ENCODE measurements at places on chromosomes 1 and 21.
A peak's percentile ranks its signal among the peaks of the same experiment; 100 is the strongest.

DNA sequence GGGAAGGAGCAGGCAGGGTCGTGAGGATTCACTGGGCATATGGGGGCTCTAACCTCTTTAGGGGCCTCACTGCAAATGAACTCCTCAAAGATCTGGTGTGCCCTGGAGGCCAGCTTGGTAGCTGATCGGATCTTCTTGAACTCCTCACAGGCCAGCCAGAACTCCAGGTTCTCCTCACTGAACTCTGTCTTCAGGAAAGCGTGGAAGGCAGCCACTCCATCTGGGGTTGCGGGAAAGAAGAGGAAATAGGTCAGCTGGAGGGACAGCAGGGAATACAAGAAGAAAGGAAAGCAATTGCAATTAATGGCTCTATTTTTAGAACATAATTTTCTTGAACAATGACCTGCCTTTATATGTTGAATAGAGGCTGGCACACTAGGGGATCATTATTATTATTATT is 2.3 kb downstream of the RGS16 start:
- DNase-seq, result no peak

- no peak for DNase-seq
These were observed 9.4 kb upstream of the JAK1 start for GRCh38 chr1:64975740-64976139.

- no peak for DNase-seq
These were observed 5.7 kb downstream of the MRTO4 start for GRCh38 chr1:19257178-19257914.

- DNase-seq, result no peak
These were observed 20.4 kb downstream of the TINAGL1 start for GRCh38 chr1:31596737-31597097.

DNA sequence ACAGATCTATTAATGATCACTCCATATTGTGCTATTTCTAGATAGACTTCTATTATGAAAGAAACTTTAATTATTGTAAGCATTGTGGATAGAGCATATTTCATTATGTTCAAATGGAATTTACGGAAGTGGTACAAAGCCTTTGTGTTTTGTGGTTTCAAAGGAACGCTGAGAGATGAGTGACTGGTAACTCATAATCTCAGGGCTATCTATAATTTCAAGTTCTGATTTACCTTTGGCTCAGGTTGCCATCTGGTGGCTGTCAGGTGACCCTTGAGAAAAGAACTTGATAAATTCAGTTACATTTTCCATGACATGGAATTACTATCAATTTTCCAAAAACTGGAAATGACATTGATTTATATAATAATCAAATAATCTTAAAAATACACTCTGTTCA is 12.2 kb downstream of the NTNG1 start:
- DNase-seq, result no peak

- DNase-seq, result no peak
These were observed 11.4 kb downstream of the TIE1 start for GRCh38 chr1:43312212-43312623.

DNA sequence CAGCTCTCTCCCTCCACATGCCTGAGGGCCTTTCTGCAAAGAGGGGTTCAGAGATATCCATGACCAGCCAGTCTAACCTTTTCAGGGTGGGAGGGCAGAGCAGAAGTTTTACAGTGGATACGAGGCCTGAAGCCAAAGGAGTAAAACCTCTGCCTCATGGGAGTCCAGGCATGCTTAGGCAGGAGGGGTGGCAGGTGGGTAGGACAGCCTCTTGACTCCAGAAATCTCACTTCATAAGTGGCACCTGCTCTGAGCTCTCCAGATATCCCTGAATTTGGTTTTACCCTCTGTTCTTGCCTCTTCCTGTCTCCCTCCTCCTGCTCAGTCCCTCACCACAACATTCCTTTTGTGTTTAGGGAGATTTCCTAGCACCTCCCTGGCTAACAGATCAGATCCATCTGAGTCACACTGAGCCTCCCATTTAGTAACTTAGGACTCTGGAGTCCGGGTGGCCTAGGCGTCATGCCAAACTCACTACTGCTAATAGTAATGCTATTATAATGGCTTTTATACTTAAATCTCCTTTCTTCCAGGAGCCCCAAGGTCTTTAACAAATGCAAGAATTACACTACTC is 201.0 kb downstream of the HS2ST1 start:
- DNase-seq, result no peak

DNA sequence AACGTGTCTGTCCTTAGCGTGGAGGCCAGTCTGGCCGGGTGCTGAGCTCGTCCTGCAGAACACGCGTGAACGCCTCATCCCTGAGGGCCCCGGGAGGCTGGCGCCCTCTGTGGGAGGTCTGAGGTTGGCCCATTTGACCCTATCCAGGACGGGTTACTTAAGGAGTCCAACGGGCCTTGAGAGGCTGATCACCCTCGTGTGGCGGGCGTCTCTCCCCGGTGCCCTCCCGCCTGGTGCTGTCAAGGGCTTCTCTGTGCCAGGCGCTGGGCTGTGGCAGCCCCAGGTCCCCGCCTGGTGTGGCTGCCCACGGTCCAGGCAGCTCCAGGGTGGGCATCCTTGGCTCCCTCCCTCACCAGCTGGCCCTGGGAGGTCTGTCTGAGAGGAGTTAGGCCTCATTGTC is 9.7 kb downstream of the SKI start:
- no peak for DNase-seq

DNA sequence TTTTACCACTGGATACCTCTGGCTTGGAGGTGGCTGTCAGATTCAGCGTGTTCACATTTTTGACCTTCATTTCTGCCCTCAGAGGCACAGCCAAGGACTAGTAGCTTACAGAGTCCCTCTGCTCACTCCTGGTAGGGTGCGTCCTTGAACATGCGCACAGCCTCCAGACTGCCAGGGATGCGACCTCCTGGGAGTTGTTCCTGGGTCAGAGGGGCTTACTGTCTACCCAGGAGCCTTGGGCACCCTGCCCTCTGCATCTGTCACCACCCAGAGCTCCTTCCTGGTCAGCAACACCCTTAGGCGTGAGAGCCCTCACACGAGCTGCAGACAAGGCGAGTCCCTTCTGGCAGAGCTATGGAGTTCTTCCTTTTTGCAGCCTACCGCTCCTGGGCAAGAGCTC is 1.7 kb downstream of the SLX9 start:
- no peak for DNase-seq

DNA sequence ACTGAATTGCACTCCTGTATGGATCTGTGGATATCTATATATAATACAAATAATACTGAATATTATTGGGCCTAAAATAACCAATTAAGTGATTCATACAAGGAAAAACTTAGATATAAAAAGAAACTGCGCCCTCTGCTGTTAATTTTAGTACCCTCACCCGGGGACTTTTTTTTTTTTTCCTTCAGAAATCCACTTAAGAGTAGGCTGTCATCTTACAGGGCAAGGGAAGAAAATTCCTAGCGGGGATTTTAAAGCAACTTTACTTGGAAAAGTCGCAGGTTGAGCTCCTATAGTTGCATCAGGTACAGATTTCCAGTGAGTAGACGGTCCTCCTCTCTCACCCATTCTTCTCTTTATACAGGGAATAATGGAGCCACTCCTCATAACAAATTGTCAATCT is 1.3 kb downstream of the NTNG1 start:
- peak; percentile 7 for DNase-seq

DNA sequence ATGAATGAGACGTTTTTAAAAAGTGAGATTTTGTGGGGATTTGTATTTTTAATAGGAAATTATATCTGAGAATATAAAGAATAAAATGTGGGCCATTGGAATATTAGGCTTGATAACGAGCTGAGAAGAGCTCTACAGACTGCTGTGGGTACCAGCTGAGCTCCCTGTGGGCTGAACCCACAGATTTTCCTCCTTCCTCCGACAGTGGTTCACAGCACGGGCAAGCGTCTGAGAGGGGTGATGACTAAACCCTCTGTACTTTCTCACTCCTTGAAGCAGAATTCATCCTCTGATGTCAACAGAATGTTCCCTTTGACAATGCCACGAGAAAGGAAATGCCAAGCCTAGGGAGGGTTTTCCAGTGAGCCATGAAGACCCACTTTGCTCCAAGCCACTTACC is 102.7 kb upstream of the AJAP1 start:
- DNase-seq, result no peak

GRCh38 chr1:173445164-173445563 is 32.0 kb upstream of the PRDX6 start:
- no peak for DNase-seq

- peak; percentile 78 for DNase-seq
These were observed 28.6 kb downstream of the AKNAD1 start for GRCh38 chr1:108828074-108828961.

DNA sequence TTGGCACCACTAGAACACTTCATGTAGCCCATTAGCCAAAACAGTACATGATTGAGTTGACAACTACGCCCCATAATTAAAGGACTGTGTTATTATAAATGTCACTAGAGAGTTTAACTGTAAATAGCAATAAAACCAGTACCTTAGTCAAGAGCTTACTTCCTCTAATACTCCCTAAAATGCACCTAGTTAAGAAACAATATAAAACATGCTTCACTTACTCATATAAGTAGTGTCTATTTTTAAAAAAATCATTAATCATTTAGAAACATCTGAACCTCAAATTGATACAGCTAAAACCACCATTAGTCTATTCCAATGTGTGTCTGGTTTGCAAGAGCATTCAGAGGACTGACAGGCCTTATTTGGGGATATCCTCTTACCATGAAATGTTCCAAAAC is 25.3 kb downstream of the PTP4A2 start:
- DNase-seq, result no peak

- peak; percentile 4 for DNase-seq
These were observed 884 bp downstream of the SPATA6 start for GRCh38 chr1:48470950-48471690.

DNA sequence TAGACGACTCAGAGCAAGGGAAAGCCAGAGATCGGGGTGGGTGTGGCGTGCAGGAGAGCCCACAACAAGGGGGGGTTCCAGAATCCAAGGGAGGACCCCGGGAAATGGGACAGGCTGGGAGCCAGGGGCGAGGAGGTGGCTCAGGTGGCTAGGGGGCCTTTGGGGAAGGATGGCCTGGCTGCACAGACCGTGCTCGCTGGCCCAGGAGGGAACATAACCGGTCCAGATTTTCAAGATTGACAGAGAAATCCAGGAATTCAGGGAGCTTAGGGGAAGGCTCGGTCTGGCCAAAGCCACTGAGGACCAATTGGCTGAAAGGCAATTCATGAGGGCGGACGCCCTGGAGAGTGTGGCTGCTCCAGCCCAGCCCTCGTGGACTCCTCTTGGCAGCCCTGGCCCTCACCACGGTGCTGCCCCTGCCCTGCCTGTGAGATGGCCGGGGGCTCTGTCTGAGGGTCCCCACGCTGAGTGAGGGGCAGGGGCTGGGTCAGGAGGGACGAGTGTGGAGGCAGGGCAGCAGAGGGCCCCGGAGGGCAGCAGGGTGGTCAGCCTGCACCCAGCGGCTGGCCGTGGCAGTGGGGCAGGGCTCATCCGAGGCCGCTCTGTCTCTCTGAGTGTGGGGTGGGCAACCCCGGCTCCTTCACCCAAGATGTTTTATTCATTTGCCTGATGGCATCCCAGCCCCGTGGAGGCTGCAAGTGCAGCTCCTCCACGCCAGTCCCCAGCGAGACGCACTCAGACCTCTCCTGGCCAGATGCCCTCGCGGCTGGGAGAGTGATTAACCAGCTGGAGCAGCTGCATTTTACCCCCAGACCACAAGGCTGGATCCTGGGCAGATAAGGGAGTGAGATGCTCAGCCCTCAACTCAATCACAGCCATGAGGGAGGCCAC is 5.6 kb upstream of the LRRC3 start:
- DNase-seq, result peak; percentile 2

DNA sequence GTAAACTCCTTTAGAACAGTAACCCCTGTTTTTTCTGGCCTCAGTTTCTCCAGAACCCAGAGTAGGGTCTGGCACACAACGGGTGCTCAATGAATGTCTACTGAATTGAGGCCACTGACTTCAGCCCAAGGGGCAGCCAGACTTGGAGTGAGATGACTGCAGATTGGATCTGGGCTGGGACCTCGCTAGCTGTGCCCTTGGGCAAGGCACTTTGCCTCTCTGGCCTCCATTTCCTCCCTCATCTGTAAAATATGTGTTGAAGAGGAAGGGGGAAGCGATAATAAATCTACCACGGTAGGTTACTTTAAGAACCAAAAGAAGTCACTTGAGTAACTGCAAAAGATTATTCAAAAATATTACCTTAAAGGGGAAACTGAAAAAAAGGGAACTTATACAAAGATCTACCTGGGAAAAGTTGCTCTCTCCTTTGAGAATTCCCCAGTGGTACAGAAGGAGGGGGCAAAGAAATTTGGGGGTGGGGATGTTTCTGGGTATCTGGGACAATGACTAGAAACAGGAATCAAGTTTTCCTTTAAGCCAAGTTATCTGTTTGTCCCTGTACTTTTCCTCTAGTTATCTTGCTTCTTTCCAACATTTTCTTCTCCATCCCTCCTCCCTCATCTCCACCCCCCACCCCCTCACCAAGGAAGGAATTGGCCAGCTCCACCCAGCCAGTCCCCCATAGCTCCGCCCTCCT is 394 bp upstream of the GRHL3 start:
- no peak for DNase-seq

DNA sequence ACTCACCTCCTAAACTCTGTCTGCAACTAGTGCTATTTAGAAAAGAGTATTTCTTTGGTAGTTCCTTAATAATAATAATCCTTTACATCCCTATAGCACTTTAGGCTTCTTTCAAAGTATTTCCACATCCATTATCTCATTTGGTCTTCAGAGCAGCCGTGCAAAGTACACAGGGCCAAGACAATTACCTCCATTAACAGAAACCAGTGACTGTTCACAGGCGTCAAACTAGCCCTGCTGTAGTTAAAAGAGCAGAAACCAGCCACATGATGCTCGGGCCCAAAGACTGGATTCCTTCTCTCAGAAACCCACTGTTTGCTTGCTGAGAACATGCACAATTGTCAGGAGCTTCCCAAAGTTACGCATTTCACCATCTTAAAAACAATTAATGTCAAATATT is 396.0 kb upstream of the DAB1 start:
- no peak for DNase-seq

GRCh38 chr1:98164509-98164908 is 243.7 kb upstream of the DPYD start:
- no peak for DNase-seq

GRCh38 chr1:77126307-77126706 is 92.9 kb downstream of the PIGK start:
- peak; percentile 41 for DNase-seq

DNA sequence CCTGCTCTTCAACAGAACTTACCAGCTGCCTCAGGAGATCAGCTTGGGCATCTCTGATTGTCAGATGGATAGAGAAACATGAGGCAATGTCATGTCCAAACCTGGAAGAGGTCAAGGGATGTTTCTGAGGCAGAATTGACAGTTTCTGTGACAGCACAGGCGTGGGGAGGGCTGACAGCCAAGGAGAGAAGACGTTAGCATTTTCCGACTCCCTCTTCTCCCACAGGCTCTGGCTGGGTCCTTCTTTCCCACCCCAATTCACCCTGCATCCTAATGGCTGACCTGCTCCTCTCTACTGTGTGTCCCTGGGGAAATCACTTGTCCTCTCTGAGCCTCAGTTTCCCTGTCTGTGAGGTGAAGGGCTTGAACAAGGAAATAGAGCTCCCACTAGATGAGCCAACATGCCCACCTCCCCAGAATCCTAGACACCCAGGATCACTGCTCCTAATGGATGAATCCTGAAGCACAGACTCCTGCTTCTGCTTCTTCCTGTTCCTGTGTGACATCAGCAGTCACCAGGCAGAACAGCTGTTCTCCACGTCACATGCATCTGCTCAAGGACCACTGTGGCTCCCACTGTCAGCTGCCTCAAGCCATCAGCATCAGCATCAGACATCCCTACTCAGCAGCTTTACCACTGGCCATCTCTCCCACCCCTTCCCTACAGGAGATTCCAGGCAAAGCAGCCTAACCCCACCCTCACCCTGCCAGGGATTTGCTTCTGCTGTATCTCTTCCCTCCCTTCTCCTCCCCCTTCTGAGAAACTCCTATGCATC is 408.0 kb downstream of the MATN1 start:
- DNase-seq, result no peak

GRCh38 chr21:42983103-42983502 is 8.7 kb downstream of the PKNOX1 start:
- DNase-seq, result no peak
